ENCODE measurements at places on chromosomes 3 and 15. TPM values are rescaled to one million over a fixed set of nuclear protein-coding genes. Genes with fewer than 3 reads are reported as not detected.
A peak's percentile ranks its signal among the peaks of the same experiment; 100 is the strongest.

DNA sequence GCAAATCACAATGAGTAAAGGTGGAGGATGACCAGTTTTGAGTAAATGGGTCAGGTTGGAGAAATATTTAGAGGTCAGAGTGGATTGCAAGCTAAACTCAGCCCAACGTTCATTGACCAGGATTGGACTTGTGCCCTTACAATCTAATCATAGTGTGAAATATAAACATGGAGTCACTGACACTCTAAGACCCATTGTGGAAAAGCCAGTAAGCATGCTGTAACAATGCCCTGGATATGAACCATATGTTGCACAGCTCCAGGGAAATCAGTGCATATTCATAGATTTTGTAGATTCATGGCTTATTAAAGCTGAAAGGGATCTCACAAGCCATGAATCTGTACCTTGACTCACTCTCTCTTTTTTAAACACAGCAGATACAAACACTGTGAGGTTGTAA, 660.2 kb upstream of the LMCD1 start:
- DNase-seq: no peak

DNA sequence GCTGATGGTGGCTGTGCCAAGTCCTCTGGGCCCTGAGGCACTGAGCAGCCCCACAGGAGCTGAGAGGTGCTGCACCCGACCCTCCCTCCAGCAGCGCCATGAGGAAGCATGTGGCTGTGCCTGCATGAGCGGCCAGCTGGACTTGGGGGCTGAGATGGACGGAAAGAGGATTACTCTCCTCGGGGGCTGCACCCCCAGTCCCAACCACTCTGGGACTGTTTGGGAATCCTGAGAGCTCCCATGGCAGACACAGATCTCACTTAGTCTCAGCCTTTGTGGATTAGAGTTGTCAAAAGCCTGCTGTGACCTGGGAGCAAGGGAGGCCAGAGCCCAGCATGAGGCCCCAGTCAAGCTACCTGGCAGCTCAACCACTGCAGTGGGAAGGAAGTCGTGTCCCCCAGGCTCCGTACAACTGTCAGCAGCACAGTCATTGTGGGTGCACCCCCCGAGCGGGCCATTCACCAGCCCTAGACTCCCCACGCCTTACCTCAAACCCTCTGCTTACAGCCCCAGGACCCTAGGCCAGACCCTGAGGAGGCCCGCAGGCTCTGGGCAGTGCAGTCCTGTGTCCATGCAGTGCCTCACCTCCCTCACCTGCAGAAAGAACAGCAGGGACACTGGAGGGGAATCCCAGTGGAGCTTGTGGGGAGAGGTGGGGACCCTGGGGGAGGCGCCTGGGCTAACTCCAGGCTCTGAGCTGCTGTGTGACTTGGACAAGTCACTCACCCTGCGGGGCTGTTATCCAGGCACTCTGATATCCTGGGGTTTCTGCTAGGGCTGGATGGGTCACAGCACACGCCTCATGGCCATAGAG, 17.1 kb downstream of the PRR23E start:
- no peak for DNase-seq

- DNase-seq: no peak
Measured at GRCh38 chr15:88835646-88836045, 32.4 kb downstream of the ACAN start.

DNA sequence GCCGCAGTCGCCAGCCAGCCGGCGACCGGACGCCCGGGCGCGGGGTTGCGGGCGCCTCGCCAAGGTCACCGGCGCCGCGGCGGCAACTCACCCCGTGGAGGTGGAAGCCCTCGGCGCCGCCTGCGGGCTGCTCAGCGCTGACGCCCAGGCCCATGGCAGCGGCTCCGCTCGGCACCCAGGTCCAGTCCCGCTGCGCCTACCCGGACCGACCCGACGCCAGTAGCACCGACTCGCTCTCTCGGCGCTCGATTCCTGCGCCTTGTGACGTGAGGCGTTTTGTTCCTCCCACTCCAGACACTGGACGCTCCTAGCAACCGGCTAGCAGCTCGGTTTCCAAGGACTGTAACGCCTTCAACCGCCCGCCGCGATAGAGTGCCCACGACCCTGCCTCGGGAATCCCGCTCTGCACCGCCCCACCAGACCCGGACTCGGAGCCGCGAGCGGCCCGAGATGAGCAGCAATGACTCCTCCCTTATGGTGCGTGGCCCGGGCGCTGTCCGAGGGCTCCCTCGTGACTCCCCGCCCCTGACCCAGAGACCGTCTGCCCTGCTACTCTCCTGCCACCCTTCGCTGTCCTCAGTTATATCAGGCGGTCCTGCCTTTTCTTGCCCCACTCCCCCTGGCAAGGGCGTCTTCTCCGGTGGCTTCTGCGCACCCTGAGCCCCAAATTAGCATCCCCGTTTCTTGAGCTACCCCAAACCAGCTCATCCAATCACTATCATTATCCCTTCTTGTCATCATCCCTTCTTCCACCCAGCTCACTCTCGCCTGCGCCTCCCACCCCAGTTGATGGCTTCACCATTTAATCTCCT, at the start of the genes GORASP1 and TTC21A:
Gene GORASP1 (minus strand): TSS at position 240 of the 812 bp plus-strand sequence. CDS start 86 bp downstream, at position 154.
Gene TTC21A (plus strand): TSS at position 293 of the 812 bp plus-strand sequence. CDS start 158 bp downstream, at position 451.
- peak; percentile 86 for DNase-seq

- peak; percentile 5 for DNase-seq
Measured at GRCh38 chr3:26484140-26484539, 138.4 kb upstream of the LRRC3B start.

- DNase-seq: no peak
Measured at GRCh38 chr15:67185051-67185450, 69.4 kb downstream of the AAGAB start.

- DNase-seq: no peak
Measured at GRCh38 chr3:151813799-151814198, at the start of gene AADAC. TSS of gene AADAC (plus strand) at chr3:151814116. CDS start at chr3:151814163, 47 bp downstream.

DNA sequence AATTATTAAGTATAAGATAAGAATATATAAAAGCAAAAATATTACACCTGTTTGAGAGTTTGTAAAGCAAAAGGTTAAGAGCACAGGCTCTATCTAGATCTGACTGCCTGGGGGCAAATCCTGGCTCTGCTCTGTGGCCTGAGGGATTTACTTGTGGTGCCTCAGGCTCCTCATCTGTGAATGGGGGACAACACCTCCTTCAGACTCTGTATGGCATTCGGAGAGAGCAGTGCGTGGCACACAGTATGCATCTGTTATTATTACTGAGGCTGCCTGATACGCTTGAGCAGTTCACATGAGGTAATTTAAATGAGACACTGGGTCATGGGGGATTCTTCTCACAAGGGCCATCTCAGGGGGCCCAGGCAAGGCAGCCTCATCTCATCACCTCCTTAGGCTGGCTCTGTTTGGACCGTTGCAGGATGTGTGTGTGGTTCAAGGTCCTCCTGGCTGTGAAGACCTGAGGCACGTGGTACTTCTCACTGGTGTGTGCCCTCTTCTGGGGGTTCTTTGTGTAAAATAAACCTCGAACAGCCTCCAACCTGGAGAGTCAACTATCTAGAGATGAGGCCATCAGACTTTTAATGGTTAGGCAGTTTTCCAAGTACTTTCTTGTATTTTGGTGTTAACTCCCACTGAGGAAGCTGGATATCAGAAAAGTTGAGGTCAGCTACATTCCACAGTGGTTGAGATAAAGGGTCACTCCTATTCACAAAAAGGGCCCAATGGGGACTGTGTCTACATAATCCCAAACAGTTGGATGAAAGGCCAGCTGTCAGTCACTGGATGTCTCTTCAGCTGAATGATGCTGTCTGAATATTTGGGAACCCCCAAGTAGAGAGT, 9.0 kb downstream of the GNB5 start:
- no peak for DNase-seq

- DNase-seq: no peak
Measured at GRCh38 chr3:82137861-82138260, 376.4 kb upstream of the GBE1 start.

GRCh38 chr3:44235604-44236484, 5.8 kb upstream of the TOPAZ1 start:
- no peak for DNase-seq

DNA sequence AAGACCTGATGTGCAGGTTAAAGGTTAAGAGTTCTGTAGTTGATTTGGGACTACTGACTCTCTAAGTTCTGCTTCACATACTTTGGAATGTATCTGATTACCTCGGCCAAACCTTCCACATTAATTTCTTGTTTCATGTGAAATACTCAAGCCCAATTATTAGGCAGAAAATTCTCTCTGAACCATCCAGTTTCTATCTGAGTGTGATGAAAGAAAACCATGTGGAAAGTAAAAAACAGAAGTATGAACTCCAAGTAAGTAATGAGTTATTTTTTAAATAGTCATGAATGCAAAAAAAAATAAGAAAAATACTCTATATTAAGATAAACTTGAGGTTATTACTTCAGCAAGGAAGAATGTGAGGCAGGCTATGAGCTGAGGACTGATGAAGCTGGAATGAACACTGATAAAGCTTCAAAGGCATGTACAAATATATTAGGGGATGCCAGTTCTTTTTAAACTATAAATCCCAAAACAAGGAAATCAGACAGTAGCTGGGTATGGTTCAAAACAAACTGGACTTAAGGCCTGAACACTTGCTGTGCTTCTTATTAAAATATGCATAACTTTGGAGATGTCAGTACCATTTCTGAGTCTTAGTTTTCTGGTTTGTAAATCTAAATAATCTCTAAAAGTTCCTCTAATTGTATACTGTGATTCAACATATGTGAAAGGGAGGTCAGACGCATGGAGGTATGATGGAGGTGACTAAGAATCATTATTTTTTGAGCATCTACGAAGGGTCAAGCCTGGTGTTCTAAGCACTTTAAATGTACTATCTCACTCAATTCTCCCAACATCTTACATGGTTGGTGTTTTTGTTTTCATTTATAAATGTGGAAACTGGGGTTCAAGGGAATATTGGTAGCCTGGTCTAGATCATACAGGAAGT, 59.6 kb downstream of the COL6A6 start:
- no peak for DNase-seq

DNA sequence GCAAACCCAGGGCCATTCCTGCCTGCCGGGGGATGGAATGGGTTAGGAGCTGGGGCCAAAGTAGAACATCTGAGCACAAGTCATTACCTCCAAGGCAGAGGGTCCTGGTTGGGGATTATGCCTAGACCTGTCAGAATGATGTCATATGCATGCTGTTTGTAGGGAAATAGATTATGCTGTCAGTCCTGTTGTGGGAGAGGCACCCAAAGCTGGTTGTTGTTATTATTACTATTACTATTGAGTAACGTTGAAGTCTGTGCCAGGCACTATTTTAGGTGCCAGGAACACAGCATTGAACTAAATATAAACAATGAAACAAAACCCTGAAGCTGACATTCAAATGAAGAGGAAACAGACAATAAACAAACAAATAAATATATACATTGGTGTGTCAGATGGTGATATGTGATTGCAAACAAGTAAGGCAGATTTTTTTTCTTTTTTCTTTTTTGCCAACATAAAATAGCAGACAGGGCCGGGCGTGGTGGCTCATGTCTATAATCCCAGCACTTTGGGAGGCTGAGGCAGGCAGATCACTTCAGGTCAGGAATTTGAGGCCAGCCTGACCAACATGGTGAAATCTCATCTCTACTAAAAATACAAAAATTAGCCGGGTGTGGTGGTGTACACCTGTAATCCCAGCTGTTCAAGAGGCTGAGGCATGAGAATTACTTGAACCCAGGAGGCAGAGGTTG, 2.0 kb downstream of the P4HTM start:
- no peak for DNase-seq

DNA sequence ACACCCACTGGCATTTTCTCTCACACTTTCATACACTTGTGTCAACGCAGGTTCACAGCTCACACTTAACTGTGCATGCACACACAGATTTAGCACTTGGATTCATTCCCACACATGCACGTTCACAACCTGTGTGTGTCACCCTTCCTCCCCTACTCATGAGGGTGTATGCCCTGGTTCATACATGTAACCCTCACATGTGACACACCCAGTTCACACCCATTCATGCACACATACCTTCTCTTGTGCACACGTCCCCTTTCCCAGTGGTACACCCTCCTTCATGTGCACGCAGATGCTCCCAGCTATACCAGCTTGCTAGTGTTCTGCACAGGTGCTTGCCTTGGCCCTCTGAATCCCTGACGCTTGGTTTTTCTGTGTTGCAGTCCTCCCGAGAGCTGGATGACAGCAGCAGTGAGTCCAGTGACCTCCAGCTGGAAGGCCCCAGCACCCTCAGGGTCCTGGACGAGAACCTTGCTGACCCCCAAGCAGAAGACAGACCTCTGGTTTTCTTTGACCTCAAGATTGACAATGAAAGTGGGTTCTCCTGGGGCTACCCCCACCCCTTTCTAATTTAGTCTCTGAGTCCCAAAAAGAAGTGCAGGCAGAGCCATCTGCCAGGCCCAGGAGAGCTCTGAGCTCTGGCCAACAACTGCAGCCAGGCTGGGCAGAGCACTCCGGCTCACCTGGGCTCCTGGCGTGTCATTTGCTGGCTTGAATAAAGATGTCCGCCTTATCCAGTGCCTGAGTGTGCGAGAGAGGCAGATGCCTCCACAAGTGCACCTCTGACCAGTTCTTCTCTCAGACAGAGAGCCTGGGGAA, 39.5 kb downstream of the GOLGA6A start:
- DNase-seq: no peak

GRCh38 chr15:71455107-71455506, 339.8 kb downstream of the THSD4 start:
- DNase-seq: no peak

- no peak for DNase-seq
Measured at GRCh38 chr3:1533763-1534162, 440.9 kb downstream of the CNTN6 start.

DNA sequence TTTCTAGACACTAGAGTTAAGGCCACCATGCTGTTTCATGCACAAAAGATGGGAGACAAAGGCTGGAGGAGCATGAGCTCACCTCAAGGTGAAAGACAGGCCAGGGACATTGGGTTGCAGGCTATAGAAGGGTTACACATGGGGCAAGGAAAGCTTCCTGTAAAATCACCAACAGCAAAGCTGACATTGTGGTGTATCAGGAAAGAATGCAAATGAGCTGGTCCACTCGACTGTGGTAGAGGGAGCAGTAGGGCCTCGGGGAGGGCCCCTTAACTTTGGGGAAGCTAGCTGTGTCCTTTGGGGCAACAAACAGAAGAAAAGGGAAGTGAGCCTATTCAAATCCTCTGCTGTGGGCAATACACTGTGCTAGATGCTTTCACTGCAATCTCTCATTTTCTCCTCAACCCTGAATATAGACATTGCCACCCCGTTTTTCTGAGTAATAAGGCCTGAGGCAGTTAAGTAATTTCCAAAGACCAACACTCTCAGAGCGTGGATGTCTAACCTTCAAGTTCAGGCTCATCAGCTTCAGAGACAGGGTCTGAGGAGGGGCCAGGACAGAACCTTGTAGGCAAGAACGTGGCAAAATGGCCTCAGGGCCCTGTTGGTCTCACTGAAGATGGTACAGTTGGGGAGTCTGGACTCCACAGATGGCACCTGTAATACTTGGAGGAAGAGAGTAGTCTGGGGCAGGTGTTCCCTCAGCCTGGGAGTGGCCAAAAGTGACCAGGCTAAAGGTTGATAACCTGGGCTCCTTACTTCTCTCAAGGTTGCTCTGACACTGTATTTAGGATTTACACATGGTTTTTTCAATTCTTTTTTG, 24.1 kb downstream of the CX3CR1 start:
- no peak for DNase-seq

Gene NXPE3
- total RNA-seq: 23.3 TPM

Gene HTR3E
- not detected for total RNA-seq

Gene ZNF280D
- 27.5 TPM for total RNA-seq

Gene SENP8
- 3.6 TPM for total RNA-seq

Gene CILP
- total RNA-seq: not detected
